Activated CD8-positive, alpha-beta memory T cell treated with anti-CD3 and anti-CD28 coated beads for 48 hours (primary cell): ENCODE measurements at places on chromosomes 3 and 15.

- no peak for DNase-seq
Observed at GRCh38 chr3:145899241-145899640, 261.7 kb downstream of the PLOD2 start.

GRCh38 chr3:148373961-148374360, 323.7 kb upstream of the AGTR1 start:
- DNase-seq = no peak

- DNase-seq = peak; percentile 52
Observed at GRCh38 chr3:18425641-18426257, 610 bp upstream of the SATB1 start.

- DNase-seq = no peak
Observed at GRCh38 chr3:171967932-171968678, 71.3 kb upstream of the FNDC3B start.

- DNase-seq = no peak
Observed at GRCh38 chr3:128362026-128362965, 104.4 kb downstream of the DNAJB8 start.

GRCh38 chr3:58697561-58697960, 31.0 kb upstream of the FAM3D start:
- DNase-seq = no peak

DNA sequence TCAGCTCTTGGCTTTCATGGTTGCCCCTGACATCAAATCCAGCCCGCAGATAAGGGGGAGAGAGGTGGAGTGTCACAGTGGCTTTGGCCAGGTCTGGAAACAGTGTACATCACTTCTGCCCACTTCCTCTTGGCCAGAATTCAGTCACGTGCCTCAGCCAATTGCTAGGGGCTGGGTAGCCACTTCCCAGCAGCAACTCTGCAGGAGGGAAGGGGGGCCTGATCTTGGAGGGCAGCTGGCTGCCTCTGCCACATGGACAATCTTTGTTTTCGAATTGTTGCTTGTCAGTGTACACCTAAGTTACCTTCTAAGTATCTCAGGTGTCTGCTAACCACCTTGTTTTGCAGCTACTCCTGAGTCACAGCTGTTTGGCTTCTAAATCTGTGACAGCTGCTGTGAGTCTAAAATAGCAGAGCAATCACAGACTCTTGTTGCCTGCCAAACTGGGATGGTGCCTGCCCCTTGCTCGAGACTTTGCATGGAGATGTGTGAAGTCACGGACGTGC, 41.0 kb upstream of the LIMD1 start:
- DNase-seq = no peak
